A172 (cell line): ENCODE measurements at places on chromosomes 1 and 21.

DNA sequence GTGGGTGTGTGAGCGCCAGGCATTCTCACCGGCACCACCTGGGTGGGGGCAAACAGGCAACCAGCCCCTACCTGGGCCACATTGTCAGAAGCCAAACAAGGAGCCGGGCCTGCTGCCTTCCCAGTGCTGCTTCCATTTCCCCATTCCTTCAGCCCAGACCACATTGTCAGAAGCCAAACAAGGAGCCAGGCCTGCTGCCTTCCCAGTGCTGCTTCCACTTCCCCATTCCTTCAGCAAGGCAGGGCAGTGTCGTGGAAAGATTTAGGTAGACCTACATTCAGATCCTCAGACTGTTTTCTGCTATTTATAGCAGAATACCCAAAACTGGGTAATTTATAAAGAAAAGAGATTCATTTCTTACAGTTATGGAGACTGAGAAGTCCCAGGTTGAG lies 47.0 kb upstream of the EFHD2 start:
- DNase-seq: no peak

- DNase-seq: no peak
Observed at GRCh38 chr1:25257196-25257595, 9.9 kb upstream of the RSRP1 start.

- DNase-seq: no peak
Observed at GRCh38 chr1:12369258-12369657, 139.4 kb downstream of the VPS13D start.

- peak; percentile 12 for DNase-seq
Observed at GRCh38 chr1:34681480-34682451, 73.1 kb upstream of the GJB5 start.

DNA sequence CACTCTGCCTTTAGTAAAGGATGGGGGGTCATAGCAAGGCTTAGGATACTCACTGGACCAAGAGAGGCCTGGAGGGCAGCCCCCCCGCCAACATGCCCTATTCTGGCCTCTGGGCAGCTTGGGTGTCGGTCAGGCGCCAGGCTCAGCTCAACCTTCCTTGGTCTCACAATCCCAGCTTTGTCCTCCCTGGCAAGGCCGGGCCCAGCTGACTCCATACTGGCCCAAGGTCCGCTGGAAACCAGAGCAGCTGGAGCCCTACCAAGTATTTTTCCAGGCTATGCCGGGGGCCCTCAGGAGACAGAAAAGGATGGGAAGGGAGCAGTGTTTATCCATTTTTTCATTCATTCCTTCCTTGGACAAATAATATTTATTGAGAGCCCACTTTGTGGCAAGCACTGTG lies 6.2 kb downstream of the FBXO2 start:
- DNase-seq: no peak

- peak; percentile 94 for DNase-seq
Observed at GRCh38 chr1:109821221-109821669, 57.5 kb upstream of the EPS8L3 start.

GRCh38 chr1:44775930-44776729 lies 790 bp downstream of the RPS8 start:
- peak; percentile 20 for DNase-seq

GRCh38 chr1:183164963-183165362 lies 21.1 kb upstream of the LAMC2 start:
- peak; percentile 33 for DNase-seq

DNA sequence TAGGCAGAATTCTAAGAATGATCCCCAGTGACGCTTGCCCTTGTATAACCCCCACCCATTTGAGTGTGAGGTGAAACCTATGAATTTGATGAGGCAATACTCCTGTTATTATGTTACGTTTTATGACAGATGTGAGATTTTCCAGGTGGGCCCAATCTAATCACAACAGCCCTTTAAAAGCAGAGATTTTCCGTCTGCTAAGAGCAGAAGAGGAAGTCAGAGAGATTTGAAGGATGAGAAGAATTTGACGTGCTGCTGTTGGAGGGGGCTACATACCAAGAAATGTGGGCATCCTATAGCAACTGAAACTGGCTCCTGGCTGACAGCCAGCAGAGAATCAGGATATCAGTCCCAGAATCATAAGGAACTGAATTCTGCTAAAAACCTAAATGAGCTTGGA lies 2.4 kb upstream of the SLC19A2 start:
- DNase-seq: no peak

DNA sequence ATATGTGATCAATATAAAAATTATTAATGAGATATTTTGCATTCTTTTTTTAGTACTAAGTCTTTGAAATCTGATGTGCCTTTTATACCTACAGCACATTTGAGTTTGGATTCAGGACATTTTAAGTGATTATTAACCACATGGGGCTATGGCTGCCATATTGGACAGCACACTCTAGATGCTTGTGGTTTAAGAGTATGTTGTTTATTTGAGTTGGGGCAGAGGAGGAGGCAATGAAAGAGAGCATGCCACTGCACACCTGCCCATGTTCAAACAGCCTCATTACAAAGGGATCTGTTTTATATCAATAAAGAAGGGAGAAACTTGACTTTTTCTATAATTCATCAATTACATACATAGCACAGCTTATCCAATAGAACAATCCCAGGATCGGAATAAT lies 99.4 kb upstream of the EDEM3 start:
- no peak for DNase-seq

DNA sequence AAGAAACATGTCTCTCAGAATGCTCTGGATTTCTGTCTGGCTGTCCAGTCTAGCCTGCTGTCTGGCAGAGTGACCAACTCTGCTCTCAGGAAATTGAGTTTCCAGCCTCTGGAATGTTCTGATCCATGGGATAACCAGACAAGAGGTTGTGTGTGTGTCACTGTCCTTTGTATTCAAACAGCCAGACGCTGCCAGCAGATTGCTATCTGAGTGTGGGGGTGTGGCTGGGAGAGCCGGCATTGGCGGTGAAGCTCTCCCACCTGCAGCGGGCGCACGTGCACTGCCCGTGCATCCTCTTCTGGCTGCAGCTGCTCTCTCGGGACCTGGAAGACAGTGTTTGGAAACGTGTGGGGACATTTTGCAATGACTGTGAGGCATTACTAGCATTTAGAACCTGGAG lies 26.1 kb downstream of the PKP1 start:
- DNase-seq: peak; percentile 61

DNA sequence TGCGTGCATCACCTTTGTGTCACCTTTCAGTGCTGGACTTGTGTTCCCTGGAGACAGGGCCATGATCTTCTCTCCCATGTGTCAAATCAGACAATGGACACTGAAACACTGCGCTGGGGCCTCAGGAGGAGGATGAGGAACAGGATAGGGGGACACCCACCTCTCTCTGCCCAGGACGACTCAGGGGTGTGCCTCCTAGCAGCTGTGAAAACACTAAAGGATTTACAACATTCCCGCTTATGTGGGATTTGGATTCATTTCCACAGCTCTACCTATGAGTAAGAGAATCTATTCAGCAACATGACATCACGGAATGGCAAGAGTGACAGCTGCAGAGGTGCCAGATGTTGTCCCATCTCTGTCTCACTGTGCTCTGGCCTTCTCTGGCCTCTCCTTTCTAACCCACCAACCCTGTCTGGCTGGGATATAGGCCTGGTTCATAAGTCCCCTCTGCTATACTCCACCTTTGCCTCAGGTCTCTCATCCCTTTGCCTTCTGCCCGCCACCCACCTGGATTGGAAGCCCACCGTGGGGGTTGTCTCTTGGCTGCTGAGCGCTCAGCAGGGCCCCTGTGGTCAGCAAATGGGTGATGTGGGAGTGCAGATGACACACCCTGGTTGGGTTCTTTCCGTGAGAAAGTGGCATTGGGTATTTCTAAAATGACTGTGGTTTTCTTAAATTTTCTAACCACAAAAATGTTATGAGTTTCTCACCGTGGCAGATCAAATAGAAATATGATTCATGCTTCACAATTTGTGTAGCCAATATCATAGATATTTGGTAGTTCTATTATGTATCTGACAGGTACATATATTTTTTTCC lies 47.1 kb upstream of the TLR5 start:
- DNase-seq: peak; percentile 78

- DNase-seq: no peak
Observed at GRCh38 chr1:64986903-64987871, 20.8 kb upstream of the JAK1 start.
